Activated CD4-positive, alpha-beta T cell treated with anti-CD3 and anti-CD28 coated beads, Interleukin-2, amount 50 U/mL, for 48 hours (primary cell): ENCODE measurements at places on chromosomes 16 and 17.

DNA sequence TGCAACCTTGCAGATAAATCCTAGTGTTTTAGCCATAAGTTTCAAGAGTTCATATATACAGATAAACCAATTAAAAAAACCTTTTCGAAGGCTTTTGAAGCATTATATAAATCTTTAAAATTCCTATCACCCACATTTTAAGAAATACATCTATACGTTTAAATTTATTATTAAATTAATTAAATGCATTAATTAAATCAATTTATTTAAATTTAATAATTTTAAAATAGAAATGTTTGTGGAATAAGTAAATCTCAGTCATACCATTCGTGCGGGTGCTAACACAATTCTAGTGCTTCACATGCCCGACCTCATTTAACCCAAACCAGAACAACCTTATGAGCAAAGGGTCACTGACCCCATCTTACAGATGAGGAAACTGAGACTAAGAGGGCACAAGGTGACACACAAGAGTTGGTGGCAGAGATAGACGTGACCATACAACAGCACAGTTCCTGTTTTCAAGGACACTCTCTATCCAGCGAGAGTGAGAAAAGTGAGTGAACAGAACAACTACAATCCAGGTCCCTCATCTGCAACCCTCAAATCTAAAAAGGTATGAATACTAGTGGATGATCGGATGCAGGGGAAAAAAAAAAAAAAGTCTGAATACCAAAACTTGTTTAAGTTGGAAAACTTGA, 1.4 kb downstream of the NSMCE1 start:
- DNase-seq: peak; percentile 2

GRCh38 chr17:64051153-64051552, 30.7 kb upstream of the ICAM2 start:
- DNase-seq: no peak

GRCh38 chr16:9446471-9447194, 355.2 kb downstream of the HAPSTR1 start:
- no peak for DNase-seq

DNA sequence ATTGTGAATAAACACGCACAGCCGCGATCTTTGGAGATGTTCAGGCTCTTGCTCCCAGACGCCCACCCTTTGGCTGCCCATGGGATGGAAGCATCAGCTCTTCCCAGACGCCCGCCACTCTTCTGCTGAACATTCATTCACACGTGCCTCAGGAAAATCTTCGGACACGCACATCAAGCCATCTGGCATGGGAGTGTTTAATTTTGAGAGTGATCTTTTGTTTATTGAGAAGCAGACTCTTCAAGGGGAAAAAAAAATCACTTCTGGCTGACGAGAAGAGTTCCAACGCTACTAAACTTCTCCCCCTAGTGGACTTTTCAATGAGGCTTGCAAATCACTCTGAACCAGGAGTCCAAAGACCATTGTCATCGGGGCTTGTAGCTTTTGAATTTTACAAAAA, 62.0 kb upstream of the NUDT7 start:
- no peak for DNase-seq

DNA sequence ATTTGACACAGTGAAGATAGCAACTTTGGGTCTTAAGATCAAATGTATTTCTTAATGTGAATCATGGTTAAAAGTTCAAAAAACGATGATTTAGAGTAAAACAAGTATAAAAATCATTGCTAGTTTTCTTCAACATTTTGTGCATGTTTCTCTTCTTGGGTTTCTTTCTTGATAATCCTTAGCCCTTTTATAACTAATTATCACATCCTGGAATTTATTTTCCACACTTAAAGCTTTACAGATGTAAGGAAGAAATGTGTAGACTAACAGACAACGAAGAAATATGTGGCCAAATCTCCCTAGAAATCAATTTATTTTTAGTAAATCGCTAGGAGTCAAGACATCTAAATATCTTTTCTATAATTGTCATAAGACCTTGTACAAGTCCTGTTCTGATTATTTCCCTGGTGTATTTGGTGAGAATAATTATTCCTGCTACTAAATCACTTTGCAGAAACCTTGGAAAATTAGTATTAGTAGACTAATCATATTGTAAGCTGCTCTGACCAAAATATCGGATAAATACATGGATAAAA, 4.9 kb downstream of the NACA2 start:
- no peak for DNase-seq

GRCh38 chr17:49343273-49343672, 18.8 kb downstream of the ZNF652 start:
- no peak for DNase-seq
